Hindlimb muscle (tissue), 1 donor: ENCODE measurements at places on chromosomes 3 and 15.

DNA sequence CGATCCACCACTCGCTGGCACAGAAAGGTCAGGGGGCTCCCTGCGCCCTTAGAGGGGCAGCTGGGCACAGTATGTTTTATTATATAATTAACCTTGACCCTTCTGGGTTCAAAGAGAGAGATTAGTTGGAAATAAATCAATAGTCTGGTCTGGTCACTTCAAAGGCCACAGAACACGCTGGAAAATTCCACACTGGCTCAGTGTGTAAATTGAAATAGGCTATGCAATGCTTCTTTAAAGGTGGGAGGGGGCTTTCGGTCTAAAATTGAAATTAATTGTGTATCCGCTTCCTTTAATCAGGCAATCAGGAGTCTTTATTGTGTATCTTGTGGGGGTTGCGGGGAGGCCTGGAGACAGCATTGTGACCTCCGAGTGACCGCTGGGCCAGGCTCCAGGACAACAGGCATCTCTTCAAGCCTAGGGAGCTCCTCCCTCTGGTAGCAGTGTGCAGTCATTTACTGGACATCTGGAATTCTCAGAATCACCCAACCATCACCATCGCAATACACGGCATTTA is 8.0 kb downstream of the RNU5B-1 start:
- peak; percentile 69 for DNase-seq

DNA sequence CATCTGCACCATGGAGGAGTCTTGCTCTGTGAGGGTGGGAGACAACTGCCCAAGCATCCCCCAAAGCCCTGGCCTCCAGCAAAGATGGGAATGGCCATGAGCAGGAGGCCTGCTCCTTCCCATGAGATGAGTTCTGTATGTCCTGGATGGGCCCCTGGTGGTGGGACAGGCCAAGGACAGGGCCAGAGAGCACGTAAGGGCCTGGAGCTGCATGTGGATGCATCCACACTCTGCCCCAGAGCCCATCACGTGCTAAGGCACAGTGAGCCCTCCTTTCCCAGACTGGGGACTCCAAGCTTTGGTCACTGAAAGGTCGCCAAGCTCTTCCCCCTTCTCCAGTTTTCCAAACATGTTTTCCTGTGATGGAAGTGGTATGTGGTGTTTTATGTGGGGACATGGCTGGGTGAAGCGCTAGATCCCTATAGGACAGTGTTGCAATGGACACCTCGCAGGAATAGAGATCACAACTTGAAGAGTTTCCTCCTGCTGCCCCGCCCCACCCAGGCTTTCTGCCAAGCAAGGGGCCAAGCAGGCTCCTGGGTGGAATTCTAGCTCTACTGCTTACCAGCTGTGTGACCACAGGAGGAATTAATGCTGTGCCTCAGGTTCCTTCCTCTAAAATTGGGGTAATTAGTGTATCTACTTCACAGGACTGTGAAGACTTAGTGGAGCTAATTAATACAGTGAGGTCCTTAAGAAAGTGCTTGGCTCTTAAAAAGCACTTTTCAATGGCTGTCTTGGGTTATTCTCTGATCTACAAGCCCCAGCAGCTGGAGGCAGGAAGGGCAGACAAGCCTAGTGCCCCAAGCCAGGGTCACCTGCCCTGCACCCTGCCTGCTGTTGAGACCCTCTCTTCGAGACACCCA is 106.4 kb upstream of the RPL32 start:
- DNase-seq, result peak; percentile 68

DNA sequence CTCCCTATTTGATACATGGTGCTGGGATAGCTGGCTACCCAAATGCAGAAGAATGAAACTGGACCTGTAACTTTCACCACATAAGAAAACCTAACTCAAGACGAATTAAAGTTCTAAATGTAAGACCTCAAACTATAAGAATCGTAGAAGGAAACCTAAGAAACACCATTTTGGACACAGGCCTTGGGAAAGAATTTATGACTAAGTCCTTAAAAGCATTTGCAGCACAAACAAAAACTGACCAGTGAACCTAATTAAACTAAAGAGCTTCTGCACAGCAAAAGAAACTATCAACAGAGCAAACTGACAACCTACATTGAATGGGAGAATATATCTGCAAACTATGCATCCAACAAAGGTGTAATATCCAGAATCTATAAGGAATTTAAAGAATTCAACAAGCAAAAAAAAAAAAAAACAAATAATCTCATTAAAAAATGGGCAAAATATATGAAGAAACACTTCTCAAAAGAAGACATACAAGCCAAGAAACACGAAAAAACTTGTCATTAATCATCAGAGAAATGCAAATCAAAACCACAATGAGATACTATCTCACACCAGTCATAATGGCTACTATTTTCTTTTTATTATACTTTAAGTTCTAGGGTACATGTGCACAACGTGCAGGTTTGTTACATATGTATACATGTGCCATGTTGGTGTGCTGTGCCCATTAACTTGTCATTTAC is 37.0 kb downstream of the HDGFL3 start:
- DNase-seq, result no peak

DNA sequence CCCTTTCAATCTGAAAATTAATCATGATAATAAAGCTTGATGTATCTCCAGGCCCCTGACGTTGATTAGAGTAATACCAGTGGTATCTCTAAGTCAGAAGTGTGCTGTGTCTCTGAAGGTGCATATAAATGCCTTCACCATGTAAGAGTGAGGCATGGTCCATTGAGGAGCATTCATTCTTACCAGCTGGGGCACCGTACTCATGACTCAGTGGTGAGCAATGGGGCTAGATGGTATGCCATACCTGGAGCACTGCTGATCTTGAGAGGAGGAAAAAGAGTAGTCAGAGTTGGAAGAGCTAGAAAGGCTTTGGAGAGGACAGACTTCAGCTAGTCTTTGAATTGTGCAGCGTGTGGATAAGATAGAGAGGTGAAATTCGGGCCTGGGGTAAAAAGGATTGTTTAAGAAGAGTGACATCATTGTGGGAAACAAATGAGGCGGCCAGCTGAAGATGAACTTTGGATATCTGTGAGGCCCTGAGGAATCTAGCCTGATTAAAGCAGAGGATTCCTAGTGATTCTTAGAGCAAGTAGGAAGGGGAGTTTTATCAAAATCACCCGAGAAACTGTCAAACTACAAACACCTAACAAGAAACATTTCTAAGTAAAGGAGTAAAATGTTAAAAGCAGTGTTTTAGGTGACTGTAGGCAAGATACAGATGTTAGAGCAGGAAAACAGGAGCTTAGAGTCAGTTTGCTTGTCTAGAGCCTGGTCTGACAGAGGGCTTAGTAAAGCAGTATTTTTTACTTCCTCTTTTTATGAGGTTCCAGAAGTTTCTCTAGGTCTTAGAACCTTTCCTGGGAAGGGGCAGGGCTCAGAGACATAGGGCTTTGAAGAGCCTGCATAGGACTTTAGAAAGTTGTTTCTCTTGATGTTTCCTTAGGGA is 13.6 kb downstream of the TMOD3 start:
- DNase-seq, result no peak

GRCh38 chr3:141452045-141452444 is 34.8 kb upstream of the RASA2 start:
- DNase-seq, result no peak

DNA sequence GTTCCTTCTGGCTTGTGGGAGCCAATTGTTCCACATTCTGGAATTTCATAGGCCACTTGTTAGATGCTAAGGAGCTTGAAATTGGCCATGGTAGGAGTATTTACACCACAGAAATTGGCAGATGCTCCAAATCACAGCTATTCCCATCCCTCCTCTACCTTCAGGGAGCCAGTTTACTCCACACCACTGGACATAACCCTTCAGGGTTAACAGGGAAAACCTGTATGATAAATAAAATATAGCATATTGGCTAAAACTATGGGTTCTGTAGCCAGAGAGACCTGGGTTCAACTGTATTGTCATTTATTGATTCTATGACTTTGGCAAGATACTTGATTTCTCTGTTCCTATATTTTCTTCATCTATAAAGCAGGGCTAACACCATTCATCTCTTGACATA is 384.2 kb upstream of the PROK2 start:
- DNase-seq, result no peak

GRCh38 chr3:183823963-183824362 is 1.4 kb downstream of the MAP6D1 start:
- no peak for DNase-seq

DNA sequence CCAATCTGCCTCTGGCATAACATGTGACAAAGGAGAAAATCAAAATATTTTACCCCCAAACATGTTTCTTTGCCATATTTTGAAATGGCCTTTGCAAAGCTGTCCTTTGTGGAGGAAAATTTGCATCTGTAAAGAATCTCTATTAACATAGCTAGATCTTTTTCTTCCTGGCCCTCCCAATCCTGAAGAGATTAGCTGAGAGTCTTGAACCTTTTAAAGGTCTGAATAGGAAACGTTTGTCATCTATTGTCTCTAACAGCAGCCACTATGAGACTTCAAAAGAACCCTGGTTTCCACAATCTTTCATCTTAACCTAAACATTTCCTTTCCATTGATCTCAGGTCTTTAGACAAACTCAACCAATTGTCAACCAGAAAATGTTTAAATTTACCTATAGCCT is 520.9 kb upstream of the TGFBR2 start:
- DNase-seq, result no peak

- DNase-seq, result no peak
Observed at GRCh38 chr3:176351408-176351807, 845.9 kb downstream of the TBL1XR1 start.

DNA sequence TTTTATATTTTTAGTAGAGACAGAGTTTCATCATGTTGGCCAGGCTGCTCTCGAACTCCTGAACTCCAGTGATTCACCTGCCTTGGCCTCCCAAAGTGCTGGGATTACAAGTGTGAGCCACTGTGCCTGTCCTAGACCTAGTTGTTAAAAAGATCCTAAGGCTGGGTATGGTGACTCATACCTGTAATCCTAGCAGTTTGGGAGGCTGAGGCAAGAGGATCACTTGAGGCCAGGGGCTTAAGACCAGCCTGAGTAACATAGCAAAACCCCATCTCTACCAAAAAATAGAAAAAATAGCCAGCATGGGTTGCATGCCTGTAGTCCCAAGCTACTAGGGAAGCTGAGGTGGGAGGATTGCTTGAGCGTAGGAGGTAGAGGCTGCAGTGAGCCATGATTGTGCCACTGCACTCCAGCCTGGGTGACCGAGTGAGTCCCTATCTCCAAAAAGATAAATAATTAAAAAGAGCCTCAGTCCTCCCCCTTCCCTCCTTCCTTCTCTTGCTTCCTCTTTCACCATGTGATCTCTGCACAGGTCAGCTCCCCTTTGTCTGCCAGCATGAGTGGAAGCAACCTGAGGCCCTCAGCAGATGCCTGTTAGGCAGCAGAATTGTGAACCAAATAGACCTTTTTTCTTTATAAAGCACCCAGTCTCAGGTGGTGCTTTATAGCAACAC is 9.8 kb upstream of the FNDC3B start:
- DNase-seq, result no peak

- no peak for DNase-seq
Observed at GRCh38 chr3:50406487-50406886, 47.2 kb upstream of the TMEM115 start.

- no peak for DNase-seq
Observed at GRCh38 chr3:16186086-16186485, 11.6 kb downstream of the GALNT15 start.

DNA sequence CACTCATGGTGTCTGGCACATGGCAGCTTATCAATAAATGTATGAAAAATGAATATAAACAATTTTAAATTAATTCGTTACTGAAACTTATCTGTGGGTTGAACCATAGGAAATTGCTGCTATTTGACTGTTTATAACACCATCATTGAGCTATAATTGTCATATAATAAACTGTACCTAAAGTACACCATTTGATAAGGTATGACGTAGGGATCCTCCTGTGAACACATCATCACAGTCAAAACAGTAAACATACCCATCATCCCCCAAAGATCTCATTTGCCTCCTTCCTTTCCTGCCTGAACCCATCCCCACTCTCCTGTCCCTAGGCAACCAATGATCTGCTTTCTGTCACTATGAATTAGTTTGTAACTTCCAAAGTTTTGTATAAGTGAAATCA is 151.0 kb upstream of the SLC2A2 start:
- DNase-seq, result no peak
